ENCODE measurements at places on chromosomes 12 and 14.

GRCh38 chr12:89433634-89434033 lies 81.3 kb upstream of the DUSP6 start:
- DNase-seq = no peak

GRCh38 chr14:99265571-99265970 lies 6.4 kb downstream of the BCL11B start:
- DNase-seq = no peak

- DNase-seq = no peak
These were observed 6.1 kb upstream of the SERPINA11 start for GRCh38 chr14:94458558-94459205.

DNA sequence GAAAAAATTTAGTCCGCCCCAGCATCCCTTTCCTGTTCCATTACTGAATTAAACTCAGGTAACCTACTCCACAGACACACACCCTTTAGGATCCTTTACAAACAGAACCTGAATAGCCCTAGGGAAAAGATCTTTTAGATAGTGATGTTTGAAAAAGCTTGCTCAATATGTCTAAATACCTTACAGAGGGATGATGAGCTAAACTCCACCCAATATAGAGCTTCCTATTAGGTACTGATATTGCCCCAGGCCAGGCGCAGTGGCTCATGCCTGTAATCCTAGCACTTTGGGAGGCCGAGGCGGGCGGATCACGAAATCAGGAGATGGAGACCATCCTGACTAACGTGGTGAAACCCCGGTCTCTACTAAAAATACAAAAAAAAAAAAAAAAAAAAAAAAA lies 50.1 kb downstream of the FERMT2 start:
- DNase-seq = no peak

GRCh38 chr14:99426265-99426664 lies 54.4 kb downstream of the SETD3 start:
- no peak for DNase-seq

GRCh38 chr12:3456809-3457208 lies 34.2 kb upstream of the PRMT8 start:
- DNase-seq = peak; percentile 69

DNA sequence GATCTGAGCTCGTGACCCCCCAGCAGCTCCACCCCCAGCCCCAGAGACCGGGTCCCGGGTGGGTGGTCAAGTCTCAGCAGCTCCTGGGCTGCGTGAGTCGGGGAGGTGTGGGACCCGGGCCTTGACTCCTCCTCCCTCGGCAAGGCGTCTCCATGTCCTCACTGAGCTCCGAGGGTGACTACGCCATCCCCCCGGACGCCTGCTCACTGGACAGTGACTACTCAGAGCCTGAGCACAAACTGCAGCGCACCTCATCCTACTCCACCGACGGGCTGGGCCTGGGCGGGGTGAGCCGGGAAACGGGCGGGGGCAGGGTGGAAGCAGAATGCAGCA lies 28.1 kb downstream of the PIGH start:
- DNase-seq = no peak

DNA sequence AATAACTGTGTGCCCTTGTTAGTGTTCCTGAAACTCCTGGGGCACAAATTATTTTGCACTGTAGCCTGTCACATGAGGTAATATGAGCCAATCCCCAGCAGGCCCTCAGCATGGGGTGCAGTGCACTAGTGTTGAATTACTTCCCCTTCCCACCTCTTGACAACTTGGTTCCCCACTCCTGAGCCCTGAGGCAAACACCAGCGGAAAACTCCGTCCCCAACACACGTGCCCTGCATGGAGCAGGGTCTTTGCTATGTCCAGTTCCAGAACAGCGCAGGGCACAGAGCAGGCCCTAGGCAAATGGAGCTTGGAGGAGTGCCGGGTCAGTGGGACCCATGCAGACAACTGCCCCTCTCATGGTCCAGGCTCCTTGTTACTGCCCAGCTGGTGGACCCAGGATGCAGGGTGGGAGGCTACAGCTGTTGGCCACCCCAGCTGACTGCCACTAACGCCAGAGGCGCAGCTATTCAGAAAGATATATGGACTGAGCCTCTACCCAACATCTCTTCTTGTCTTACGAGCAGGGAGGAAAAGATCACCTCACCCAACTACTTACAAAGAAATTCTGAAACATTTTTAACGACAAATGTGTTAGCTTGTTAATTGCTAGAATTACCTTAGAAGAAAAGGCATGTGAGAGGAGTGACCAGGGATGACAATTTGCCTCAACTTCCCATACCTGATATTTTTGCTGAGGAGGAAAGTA lies 71.6 kb downstream of the NT5DC3 start:
- no peak for DNase-seq

DNA sequence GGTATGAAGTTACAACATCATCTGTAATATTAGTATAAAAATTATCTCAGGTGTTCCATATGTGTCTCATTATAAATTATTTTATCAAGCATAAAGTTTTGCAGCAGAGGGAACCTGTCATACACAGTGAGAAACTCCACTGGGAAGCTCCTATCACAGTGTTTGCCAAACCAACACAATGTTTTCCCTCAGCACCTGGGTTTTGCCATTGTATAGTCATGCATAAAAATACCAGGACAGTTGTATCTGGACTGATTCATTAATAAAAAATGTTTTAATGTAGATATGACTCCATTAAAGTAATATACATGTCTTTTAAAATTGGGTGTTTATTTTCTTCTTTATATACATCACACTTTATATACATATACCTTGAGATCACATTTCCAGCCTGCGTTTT lies 56.6 kb downstream of the METTL25 start:
- no peak for DNase-seq

DNA sequence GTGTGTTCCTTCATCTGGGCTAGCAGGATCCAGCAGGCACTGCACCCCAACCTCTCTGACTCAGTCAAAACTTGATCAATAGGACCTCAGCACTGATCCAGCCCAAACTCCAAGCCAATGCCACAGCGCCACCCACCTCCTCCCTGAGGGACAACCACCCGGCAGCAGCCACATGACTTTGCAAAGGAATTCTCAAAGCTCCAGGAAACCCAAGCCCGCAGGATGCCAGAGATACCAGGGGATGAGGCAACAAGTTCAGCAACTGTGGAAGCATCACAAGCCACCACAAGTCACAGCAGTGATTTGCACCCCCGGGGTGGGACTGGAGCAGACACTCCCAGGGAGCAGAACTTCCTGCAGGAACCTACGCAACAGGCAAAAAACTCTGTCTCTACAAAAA lies 37.3 kb downstream of the ACTN1 start:
- no peak for DNase-seq

DNA sequence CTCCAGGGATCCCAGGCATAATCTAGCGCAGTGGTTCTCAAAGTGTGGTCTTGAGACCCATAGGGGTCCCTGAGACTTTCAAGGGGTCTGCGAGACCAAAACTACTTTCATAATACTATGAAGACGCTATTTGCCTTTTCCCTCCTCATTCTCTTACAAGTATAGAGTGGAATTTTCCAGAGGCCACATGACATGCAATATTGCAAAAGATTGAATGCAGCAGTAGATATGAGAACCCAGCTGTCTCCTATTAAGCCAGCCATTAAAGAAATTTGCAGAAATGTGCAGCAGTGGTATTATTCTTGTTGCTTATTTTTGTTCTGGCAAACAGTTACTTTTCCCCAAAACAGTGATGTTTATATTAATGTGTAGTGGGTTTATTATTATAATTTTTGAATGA lies 62.8 kb downstream of the VWF start:
- DNase-seq = no peak

DNA sequence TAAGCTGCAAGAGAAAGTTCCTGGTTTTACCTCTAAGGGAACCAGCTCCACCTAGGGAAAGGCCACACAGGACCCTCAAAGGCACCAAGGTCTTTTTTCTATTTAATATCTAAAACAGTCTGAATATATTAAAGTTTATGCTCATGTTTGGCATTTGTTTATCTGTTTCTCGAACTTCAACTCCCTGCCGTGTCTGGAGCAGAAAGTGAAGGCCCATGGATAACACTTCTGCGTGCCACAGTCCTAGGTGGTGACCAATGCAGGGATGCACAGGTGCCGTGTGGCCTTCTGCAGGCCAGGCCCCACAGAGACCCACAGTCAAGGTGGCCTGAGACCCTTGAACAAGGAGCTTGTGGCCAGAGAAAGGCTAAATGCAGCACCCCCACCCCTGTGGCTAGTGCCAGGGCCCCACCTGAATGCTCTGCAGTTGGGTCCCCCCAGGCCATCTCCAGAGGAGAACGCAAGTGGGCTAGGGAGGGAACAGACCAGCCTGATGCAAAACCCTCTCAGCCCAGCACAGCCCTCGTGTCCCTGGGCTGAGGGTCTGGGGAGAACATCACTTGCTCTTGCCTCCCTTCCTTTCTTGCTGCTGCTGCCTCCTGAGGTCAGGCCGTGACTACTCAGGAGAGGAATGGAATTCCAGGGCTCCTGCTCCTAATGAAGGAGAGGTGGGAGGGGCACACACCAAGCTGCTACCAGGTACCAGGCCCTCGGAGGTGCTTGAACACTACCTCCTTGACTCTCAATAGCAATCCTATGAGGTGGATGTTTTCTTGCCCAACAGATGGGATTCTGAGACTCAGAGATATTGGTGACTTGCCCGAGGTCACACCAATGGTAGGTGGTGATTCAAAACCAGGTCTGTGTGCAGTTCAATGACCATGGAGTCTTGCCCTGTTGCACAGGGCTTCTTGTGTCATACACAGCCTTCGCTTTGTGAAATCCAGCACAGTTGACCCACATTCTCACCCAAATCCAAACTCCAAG lies 45.4 kb downstream of the PSMA6 start:
- DNase-seq = no peak

DNA sequence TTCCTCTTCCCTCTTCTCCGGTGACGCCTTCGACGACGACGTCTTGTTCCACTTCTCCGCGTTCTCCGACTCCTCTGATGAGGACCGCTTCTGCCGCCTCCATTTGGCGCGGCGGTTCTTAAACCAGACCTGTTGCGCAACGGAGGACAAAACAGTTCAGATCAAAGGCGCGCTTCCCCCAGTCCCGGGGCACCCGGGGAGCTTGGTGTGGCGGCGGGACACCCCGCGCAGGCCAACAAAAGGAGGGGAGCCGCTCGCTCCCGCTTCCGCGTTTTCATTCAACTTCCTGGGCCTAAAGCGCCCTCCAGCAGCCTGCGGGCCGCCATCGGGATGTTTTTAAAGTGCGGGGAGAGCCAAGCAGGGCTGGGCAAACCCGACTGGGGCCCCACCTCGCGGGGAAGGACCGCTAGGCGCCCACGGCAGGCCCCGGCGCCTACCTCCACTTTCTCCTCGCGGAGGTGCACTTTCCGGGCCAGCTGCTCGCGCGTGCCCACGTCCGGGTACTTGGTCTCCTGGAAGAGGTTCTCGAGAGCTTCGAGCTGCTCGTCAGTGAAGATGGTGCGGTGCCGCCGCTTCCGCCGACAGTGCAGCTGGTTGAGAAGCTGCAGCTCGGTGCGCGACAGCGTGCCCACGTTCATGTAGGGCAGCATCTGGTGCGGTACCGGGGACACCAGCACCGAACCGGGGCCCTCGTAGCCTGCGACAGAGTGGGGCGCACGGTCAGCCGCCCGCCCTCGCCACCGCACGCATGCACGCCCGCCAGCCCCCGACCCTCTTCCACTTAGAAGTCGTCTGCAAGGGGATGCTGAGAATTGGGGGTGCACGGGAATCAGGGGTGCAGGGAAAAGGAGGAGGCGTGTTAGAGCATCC lies 1.2 kb downstream of the GSC start:
- DNase-seq = no peak

DNA sequence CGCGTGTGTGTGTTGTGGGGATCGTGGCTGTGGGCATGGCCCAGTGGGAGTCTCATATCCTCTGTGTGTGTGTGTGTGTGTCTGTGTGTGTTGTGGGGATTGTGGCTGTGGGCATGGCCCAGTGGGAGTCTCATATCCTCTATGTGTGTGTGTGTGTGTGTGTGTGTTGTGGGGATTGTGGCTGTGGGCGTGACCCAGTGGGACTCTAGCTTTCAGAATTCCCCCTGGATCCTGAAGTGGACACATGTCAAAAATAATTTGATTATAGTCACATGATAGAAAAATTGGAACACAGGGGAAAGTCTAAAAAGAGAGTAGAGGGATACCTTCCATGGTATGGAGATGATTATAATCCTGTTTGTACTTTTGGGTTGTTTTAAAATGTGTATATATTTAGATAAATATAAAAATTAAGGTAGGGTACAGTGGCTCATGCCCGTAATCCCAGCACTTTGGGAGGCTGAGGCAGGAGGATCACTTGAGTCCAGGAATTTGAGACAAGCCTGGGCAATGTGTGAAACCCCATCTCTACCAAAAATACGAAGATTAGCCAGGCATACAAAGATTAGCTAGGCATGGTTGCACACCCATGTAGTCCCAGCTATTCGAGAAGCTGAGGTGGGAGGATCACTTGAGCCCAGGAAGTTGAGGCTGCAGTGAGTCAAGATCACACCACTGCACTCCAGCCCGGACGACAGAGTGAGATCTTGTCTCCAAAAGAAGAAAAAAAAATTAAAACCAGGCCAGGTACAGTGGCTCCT lies 11.0 kb downstream of the PAPLN start:
- no peak for DNase-seq

GRCh38 chr14:79781882-79782281 lies 429.4 kb downstream of the DIO2 start:
- no peak for DNase-seq

GRCh38 chr12:27220055-27220987 lies 23.8 kb upstream of the STK38L start:
- DNase-seq = no peak

DNA sequence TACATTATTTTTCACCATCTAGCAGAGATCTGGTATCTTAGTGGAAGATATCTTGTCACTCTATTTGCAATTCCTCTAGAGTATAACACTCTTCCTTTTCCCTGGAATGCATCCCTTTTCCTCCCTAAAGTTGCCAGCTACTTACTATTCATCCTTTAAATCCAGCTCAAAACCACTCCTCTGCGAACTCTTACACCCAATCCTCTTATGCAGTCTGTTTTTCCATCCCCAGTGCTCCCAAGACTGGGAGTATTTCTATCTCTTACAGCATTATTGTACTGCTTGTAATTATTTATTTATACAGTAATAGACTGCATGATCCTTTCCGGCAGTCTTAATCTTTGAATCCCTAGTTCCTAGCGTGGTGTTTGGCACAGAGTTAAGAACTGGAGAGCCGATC lies 2.9 kb upstream of the SRGAP1 start:
- no peak for DNase-seq

GRCh38 chr12:101356794-101357193 lies 50.8 kb downstream of the ARL1 start:
- DNase-seq = no peak

- DNase-seq = no peak
These were observed 70.0 kb downstream of the PPP2R5E start for GRCh38 chr14:63472986-63473788.

GRCh38 chr12:95505039-95505438 lies 31.1 kb downstream of the METAP2 start:
- no peak for DNase-seq

DNA sequence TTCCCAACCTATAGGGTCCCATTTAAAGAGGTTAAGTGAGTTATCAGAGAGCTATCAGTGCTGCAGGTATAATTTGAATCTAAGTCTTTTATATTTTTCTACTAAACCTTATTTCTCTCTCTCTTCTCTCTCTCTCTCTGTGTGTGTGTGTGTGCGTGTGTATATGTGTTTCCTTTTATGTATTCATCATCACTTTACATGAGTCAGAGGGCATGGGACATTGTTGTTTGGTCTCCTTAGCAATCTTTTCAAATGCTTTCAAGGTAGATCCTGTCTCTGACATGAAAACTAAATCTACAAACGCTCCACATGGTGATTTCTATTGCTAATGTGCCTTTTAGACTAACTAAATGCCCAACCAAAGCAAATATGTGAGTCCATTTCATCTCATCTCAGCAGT lies 459.7 kb downstream of the BTG1 start:
- DNase-seq = no peak

GRCh38 chr12:4276524-4277204 lies 3.1 kb downstream of the CCND2 start:
- peak; percentile 88 for DNase-seq

- no peak for DNase-seq
These were observed 17.0 kb downstream of the PSEN1 start for GRCh38 chr14:73153272-73153671.

All from NCI-H1105 (cell line).